ENCODE measurements at places on chromosomes 13 and 19.

GRCh38 chr13:76609643-76610042 lies 276.6 kb downstream of the KCTD12 start:
- no peak for DNase-seq

- DNase-seq, result no peak
Measured at GRCh38 chr13:85693889-85694511, 105.2 kb downstream of the SLITRK6 start.

DNA sequence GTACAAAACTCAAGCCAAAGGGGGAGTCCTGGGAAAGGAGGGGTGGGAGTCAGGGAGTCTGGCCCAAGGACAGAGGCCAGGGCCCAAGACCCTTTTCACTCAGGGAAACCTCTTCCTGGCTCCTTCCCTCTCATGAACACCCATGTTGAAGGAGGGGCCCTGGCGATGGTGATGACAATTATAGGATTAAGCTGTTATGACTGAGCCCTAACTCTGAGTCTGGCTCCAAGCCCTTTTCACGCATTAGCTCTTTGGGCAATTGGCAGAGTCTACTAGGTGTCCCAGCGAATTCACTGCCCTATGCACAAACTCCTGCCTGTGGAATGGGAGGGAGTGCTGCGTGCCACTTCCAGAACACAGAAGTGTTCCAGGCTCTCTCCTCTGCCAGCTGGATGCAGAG lies 20.7 kb downstream of the ZNF575 start:
- DNase-seq, result no peak

- DNase-seq, result no peak
Measured at GRCh38 chr13:90562443-90562842, 785.0 kb upstream of the MIR17HG start.

GRCh38 chr13:27423333-27423732 lies 1.1 kb upstream of the GTF3A start:
- no peak for DNase-seq

Measured in activated CD4-positive, CD25-positive, alpha-beta regulatory T cell treated with anti-CD3 and anti-CD28 coated beads, Interleukin-2, amount 50 U/mL, for 16 hours (primary cell).